ENCODE measurements at places on chromosomes 3 and 15.

DNA sequence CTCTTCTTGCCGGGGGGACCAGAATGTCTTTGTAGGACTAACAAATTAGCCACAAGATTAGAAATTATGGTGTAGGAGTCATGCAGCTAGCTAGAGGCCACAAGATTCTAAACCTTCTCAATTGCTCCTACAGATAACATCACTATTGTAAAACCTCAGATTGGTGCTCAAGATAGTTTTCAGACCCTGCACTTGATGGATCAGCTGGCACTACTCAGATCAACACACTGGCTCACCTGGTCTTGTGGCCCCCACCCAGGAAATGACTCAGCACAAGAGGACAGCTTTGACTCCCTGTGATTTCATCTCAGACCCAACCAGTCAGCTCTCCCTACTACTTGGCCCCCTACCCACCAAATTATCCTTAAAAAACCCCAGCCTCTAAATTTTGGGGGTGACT lies 124.1 kb upstream of the RASGRP1 start:
- no peak for DNase-seq

DNA sequence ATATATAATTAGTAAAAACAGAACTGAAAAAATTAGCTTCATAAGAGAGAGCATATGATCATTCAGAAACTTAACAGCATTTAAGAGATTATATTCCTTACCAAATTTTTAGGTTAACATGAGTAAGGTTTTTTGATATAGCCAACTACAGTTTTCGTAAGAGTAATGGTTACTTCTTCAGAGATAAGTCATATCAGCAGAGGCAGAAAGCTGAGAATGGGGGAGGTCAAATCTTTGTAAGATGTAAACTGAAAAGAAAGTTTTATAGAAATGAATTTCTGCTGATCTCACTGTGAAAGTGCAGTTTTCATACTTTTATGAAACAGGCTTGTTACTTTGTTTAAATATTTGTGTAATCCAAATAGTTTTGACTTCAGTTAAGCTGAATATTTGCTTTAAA lies 193.3 kb downstream of the ZBTB20 start:
- no peak for DNase-seq

- DNase-seq = no peak
These were observed 48.3 kb downstream of the SERP1 start for GRCh38 chr3:150497956-150498355.

DNA sequence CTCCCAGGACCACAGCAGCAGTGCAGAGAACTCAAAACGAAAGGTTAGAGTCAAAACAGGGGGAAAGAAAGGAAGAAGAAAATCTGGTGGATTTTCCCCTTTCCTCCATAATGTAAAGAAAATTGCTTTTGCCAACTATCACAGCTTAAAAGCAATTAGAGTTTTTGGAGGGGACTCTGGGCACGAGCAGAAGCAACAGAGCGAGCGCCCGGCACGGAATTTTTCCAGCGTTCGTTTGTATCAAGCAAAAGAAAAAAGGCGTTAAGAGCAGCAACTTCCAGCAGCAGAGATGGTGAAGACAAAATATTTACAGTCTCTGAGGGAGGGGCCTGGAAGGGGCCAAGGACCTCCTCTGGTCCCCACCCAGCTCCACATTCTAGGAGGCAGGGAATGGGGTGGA lies 174.9 kb upstream of the LINGO1 start:
- no peak for DNase-seq

Measured in cortex of kidney (tissue), 1 donor.